ENCODE measurements at places on chromosomes 3 and 15. TPM values are rescaled to one million over a fixed set of nuclear protein-coding genes. Genes with fewer than 3 reads are reported as not detected.

Gene RTP3
- not detected for total RNA-seq

- DNase-seq = no peak
- no peak overlapping the region for H3K4me3 ChIP-seq
- no peaks in the 10 kb centered on the region for H3K36me3 ChIP-seq
- no peaks in the 10 kb centered on the region for H3K27me3 ChIP-seq
- no peak overlapping the region for H3K27ac ChIP-seq
Measured at GRCh38 chr3:9149566-9149965, 99.9 kb downstream of the SRGAP3 start.

- no peaks in the 10 kb centered on the region for H3K4me1 ChIP-seq
- H3K27me3 ChIP-seq = no peaks in the 10 kb centered on the region
- DNase-seq = no peak
- H3K27ac ChIP-seq = no peak overlapping the region
- H3K36me3 ChIP-seq = no peaks in the 10 kb centered on the region
Measured at GRCh38 chr3:115208066-115208750, 61.1 kb upstream of the ZBTB20 start.

- no peak overlapping the region for H3K4me3 ChIP-seq
- H3K4me1 ChIP-seq = peaks cover 14% of the 10 kb centered on the region
- H3K36me3 ChIP-seq = no peaks in the 10 kb centered on the region
- no peak for DNase-seq
Measured at GRCh38 chr3:137770835-137771399, 6.8 kb downstream of the SOX14 start.
